Prostate gland (tissue), 2 donors: ENCODE measurements at places on chromosomes 5 and 9.

GRCh38 chr9:126611193-126611591 lies 2.5 kb upstream of the LMX1B start:
- DNase-seq = no peak

DNA sequence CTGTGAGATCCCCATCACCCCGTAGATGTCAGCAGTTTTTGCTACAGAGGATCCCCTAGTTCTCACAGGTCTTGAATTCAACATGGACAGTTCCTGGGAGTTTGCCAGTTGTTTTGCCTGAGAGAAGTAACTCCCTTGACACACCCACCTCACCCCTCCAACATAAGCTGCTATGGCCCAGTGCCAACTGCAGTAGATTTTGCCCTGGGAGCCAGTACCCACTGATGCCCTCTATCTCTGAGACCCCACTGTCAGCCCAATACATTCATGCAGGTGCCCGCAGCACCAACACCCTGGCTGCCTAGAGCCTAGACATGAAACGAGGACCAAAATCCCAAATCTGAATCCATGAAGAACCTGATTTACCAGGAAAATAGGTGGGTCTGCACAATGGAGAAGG lies 583.9 kb upstream of the CTNND2 start:
- no peak for DNase-seq

- DNase-seq = no peak
These were observed 285.3 kb upstream of the GRAMD2B start for GRCh38 chr5:126137891-126138280.

- DNase-seq = no peak
These were observed 226.5 kb upstream of the MAP3K1 start for GRCh38 chr5:56588636-56589480.

- peak; percentile 50 for DNase-seq
These were observed 842 bp upstream of the ANGPTL2 start for GRCh38 chr9:127123064-127123890.

GRCh38 chr5:83277154-83277553 lies 194.4 kb upstream of the VCAN start:
- DNase-seq = no peak

DNA sequence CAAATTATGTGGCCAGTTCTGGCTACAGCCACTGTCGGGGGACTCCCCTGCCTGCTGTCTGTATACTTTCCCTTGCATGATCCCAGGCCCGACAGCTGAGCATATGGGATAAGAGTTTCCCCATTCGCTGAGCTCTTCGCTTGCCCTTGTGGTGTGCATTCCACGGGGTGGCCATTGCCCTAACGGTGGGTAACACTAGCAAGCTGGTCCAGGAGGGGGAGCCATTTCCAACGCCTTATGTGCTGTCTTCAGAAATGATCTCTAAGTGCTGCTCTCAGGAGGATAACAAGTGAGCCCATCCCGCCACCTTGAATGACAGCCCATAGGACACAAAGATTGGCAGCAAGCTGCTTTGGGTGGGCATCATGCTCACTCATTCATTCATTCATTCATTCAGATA lies 190.9 kb downstream of the FSTL4 start:
- no peak for DNase-seq

DNA sequence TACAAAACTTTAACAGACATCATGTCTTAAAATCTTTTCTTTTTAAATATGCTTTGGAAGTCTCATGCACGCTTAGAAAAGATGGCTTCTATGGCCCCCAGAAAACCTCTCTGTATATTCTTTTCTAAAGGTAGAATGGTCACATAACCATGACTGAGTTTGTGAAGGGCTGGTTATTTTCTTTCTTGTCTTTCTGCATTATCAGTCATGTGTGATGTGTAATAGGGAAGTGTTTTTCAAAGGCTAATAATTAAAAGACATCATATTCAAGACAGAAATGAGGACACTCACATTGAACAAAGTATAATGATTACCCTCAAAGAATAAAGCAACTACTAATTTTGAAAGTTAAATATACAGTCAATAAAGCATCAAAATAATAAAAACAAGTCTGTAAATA lies 253.4 kb downstream of the TRPM3 start:
- DNase-seq = no peak

DNA sequence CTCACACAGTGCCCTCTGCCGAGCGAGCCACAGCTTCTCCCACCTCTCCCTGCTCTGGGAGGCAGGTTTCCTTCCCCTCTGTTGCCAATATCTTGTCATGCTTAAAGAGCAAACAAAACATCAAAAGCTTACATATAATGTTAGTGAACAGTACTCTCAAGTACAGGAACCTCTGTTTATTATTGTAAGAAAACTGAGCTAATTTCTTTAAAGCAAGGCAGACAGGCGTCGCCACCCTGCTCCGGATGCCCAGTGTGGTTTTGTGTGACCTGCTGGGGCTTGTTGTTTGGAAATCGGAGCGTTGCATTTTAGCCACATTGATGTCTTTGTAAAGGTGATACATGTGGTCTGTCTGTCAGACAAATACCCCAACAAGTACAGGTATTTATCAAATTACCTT lies 401.4 kb upstream of the IRX1 start:
- DNase-seq = no peak

- DNase-seq = no peak
These were observed 13.6 kb downstream of the ROPN1L start for GRCh38 chr5:10455277-10455670.

- DNase-seq = no peak
These were observed 51.0 kb downstream of the JADE2 start for GRCh38 chr5:134576386-134577021.

- DNase-seq = no peak
These were observed 56.3 kb upstream of the SNX2 start for GRCh38 chr5:122718611-122719010.

- DNase-seq = no peak
These were observed 6.6 kb downstream of the TRIO start for GRCh38 chr5:14149672-14150274.

- no peak for DNase-seq
These were observed 469.4 kb downstream of the RASEF start for GRCh38 chr9:82593501-82593900.

DNA sequence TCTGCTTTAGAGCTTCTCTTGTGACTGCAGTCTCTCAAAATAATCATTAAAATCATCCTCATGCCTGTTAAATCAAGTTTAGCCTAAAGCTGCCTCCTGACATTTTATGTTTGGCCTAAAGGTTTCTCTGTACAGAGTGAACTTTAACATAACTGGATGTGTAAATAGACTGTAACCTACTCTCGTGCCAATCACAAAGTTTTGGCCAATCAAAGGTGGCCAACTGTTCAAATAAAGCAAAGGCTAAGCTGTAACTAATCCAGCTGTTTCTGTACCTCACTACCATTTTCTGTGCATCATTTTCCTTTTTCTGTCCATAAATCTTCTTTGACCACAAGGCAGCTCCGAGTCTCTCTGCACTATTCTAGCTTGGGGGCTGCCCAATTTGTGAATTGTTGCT lies 86.2 kb downstream of the GCNT1 start:
- DNase-seq = no peak

GRCh38 chr9:85483208-85483607 lies 258.5 kb downstream of the AGTPBP1 start:
- no peak for DNase-seq

DNA sequence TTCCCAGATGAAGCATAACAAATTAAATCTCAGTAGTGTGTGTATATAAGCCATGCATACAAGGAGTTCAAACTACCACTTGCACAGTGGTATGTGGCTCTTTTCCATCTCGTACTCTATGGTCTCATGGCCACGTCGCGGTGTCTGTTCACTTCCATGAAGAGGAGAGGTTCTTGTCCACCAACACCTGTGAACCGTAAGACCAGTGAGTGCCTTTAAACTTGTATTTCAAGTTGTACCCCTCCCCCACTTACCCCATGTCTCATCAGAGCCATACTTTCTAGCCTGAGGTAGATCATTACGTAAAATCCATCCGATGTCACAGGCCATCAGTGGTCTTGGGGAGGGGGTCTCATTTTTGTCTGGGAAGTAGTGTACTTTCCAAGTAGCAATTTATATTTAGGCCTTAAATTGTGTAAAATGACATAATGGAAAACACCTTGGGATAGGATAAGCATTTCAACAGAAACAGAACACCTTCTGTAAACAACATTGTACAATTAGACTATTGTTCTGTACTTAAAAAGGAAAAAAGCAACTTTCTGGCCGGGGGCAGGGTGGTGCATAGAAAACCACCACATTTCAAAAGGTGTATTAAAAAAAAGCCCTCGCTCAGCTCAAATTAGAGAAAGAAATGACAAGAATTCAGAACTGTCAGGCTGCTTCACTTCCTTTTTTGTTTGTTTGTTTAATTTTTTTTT lies 163.0 kb downstream of the SMARCA2 start:
- no peak for DNase-seq

- DNase-seq = no peak
These were observed 503.6 kb upstream of the PAPPA start for GRCh38 chr9:115649991-115650472.

GRCh38 chr5:140926443-140927227 lies 536 bp downstream of the PCDHAC1 start:
- DNase-seq = peak; percentile 35

GRCh38 chr9:69264526-69264925 lies 60.5 kb upstream of the ENTREP1 start:
- DNase-seq = no peak

DNA sequence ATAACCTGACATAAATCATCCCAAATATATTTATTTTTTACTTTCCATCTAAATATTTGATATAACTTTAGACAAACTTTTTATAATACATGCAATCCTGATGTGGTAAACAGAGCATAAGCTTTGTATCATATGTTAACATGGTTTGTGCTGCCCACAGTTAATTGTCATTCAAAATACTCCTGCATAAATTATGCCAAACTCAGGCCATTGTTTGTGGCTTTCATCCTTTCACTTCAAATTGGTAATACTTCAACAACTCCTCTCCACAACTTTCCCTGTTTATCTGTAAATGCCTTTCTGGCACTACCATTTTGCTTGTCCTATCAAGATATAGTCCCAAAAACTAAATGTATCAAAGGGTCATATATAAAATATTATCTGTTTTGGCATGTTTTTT lies 586.7 kb downstream of the HINT1 start:
- DNase-seq = no peak

DNA sequence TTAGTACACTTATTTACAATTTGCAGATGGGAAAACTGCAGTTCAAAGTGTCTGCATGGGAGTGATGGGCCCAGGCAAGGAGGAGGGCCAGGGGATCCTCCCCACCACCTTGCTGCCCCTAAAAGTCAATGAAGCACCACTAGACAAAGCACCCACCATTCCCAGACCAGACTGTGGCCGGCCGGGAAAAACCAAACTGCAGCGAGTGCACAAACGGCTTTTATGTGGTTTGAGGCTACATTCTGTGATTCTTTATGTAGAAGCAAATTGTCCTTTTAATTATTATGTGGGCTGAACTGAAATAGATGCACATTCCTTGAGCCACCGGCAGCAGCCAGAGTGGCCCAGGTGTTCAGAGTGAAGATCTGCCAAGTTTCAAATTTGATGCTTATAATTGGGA lies 585.3 kb upstream of the KLF4 start:
- DNase-seq = no peak

- DNase-seq = no peak
These were observed 90.3 kb upstream of the CCNH start for GRCh38 chr5:87503004-87503403.

DNA sequence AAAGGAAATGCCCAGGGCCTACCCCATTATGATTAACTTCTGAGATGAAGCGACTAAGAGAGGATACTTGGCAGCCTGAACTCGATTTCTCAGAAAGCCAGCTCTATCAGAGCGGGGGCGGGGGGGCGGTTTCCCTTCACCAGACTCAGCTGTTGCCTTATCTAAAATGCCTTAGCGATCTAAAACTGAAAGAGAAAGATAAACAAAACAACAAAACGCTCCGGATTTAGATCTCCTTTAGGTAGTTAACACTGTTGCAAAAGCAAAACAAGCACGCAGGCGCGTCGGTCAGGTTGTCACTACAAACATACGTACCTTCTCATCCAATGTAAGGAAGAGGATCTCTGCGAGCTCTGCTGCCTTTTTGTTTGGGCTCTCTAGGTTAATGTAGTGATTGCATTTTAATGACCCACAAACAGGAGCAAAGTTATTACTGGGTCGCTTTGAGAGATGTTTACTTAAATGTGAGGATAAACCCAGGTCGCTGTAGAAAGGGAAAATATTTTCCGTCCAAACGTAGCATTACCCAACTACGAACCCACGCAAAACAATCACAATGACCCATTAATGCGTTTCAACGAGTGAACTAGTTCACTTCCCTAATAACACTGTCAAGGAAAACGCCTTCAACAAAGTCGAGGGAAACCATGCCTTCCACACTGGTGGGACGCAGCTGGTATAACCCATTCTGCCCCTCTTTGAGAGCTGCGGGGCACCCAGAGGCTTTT lies 982 bp downstream of the EPB41L4A start:
- peak; percentile 62 for DNase-seq

GRCh38 chr9:107273634-107274033 lies 9.4 kb upstream of the RAD23B start:
- no peak for DNase-seq

- DNase-seq = no peak
These were observed 305.0 kb downstream of the RAB3C start for GRCh38 chr5:58887721-58888409.
